ENCODE measurements at places on chromosomes 5 and 9. TPM values are rescaled to one million over a fixed set of nuclear protein-coding genes. Genes with fewer than 3 reads are reported as not detected.

Gene AMBP
- total RNA-seq = 2.9 TPM

Gene CDC14B
- total RNA-seq = 48.3 TPM

Gene SLC6A7
- total RNA-seq = not detected

Gene ST6GALNAC6
- 36.2 TPM for total RNA-seq

Gene SPOCK1
- total RNA-seq = 142 TPM

GRCh38 chr9:120937596-120937995, 11.0 kb upstream of the TRAF1 start:
- peak; percentile 17 for DNase-seq
- no peaks in the 10 kb centered on the region for H3K27me3 ChIP-seq
- no peak overlapping the region for H3K27ac ChIP-seq
- no peak overlapping the region for H3K4me3 ChIP-seq
- peaks cover 11% of the 10 kb centered on the region for H3K4me1 ChIP-seq
- H3K36me3 ChIP-seq = no peaks in the 10 kb centered on the region

DNA sequence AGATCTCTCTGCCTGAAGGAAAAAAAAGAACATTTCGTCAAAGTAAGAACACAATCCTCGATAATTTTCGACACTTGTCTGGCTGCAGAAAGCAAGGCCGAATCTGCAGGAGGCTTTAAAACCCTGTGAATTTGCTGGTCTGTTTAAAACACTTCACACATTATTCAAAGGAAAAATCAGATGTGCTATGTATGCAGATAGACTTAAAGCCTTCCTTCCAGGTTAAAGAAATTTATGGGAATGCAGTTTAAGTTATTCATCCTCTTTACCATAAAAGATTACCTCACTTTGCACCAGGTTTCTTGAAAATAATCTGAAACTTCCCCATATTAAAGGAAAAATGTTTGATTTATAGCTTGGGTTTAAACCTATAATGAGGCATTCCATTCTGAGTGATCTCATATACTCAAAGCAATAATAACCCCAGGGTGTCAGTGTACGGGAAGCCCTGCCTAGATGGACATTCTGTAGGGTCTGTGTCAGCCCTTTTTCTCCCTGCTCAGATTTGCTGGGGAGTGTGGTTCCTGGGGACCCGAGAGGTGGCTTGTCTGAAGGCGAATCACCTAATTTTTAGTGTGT, 323.5 kb upstream of the SLC24A2 start:
- no peak for DNase-seq
- no peaks in the 10 kb centered on the region for H3K27me3 ChIP-seq
- no peak overlapping the region for H3K27ac ChIP-seq
- no peaks in the 10 kb centered on the region for H3K36me3 ChIP-seq
- H3K4me3 ChIP-seq = no peak overlapping the region
- H3K4me1 ChIP-seq = no peaks in the 10 kb centered on the region

DNA sequence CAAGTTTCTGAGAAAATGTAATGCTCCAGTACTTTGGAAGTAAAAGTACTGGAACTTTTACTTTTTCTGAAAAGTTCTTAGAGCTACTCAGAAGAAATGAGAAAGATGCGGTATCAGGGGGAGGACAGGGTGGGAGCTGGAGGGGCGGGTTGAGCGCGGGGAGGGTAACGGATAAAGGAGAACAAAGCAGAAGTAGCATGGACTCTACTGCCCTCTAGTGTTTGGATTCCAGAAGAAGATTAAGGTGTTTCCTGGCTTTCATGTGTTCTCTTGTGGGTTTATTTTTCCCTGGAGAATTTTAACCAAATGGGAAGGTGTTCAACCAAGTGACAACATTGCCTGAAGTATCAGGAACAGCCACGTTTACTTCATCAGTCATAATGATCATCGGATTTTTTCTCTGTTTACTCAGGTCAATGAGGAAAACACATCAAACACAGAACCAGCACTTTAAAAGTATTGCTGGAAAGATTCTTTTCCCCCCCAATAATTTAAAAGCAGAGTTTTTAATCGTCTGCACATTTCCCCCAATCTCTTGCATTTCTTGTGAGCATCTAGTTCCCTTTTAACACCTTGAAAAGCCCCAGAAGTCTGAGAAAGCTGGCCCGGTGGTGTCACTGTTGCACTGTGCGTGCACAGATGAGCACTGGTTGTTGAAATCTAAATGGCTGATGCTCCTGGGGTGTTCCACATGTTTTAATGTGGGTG, 190.6 kb downstream of the MPDZ start:
- H3K4me1 ChIP-seq = no peaks in the 10 kb centered on the region
- no peak overlapping the region for H3K4me3 ChIP-seq
- H3K27ac ChIP-seq = no peak overlapping the region
- no peaks in the 10 kb centered on the region for H3K36me3 ChIP-seq

DNA sequence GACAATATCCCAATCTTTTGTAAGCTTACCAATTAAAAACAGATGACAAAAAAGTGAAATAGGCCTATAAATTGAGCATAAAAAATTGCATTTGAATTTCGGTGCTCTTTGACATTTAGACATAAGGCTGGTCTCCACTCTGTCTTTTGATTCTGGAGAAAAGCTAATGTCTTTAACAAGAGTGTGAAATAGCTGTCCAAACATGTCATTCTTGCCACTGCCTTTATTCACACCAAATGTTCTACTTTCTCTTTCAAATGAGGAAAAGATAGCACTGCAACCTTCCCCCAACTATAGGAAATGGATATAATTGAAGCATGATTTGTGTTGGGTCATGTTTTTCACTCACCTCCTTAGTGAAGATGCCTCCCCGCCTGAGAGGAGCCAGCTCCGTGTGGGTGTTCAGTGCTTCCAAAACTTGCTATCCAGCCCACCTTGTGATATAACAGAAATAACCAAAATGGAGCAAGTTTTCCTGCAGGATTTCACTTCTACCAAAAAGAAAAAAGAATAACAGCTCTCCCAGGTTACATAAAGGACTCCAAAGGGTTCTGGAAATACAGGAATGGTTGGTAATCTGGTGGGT, 55.2 kb upstream of the STK32A start:
- no peak overlapping the region for H3K4me3 ChIP-seq
- H3K4me1 ChIP-seq = peaks cover 6% of the 10 kb centered on the region
- H3K27me3 ChIP-seq = no peaks in the 10 kb centered on the region
- no peak overlapping the region for H3K27ac ChIP-seq
- no peak for DNase-seq

DNA sequence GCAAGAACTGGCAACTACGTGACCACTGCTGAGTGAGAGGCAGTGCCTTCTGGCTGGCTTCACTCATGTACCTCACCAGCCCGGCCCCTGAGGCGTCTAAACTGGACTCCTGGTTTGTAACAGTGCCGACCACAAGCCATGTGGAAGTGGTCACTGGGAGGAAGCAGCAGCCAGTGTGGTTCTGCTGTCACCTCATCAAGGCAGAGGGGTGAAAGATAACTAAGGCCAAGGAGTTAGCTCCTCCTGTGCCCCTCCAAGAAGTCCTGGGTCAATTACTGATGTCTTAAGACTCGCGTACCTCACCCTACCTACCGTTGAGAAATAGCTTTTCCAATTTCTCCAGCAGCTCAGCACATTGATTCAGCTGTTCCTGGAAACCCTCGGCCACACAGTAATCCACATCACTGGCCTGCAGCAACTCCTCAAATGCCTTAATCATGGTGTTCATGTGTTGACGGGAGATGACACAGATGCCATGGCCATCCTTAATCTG, 142.9 kb downstream of the CDK5RAP2 start:
- no peak for DNase-seq
- H3K4me1 ChIP-seq = no peaks in the 10 kb centered on the region
- H3K27me3 ChIP-seq = no peaks in the 10 kb centered on the region

DNA sequence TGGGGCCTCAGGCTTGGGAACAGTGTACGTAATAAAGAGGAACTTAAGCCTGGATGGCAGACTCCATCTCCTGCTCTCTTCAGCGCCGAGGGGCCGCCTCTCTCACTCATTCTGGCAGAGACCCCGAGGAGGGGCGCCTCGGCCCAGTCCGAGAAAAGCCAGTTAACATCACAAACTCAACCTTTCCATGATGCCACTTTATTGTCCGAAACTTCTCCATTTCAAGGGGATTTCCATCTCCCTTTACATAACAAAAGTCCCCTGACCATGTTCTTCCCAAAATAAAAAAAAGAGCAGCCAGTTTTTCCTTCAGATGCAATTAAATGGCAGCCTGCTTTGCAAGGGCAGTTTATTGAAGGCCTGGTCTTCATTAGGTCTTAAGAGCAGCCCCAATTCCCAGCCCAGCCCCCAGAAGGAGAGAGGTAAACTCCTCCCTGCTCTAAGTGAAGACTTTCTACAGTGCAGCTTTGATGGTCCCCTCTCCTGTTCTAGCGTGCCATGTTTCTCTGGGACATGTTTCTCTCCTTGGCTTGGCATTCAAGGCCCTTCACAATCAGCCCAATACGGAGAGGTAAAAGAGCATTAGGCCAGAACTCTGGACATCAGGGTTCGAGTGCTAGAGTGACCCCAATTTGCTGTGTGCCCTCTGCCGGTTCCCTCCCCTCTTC, 19.5 kb upstream of the RAB14 start:
- H3K4me1 ChIP-seq = no peaks in the 10 kb centered on the region
- H3K36me3 ChIP-seq = no peaks in the 10 kb centered on the region
- no peak overlapping the region for H3K4me3 ChIP-seq
- no peak overlapping the region for H3K27ac ChIP-seq
- DNase-seq = peak; percentile 59
- no peaks in the 10 kb centered on the region for H3K27me3 ChIP-seq

GRCh38 chr9:115943431-115944165, 210.0 kb upstream of the PAPPA start:
- H3K4me1 ChIP-seq = peaks cover 3% of the 10 kb centered on the region
- no peaks in the 10 kb centered on the region for H3K27me3 ChIP-seq
- no peak for DNase-seq
- no peaks in the 10 kb centered on the region for H3K36me3 ChIP-seq

DNA sequence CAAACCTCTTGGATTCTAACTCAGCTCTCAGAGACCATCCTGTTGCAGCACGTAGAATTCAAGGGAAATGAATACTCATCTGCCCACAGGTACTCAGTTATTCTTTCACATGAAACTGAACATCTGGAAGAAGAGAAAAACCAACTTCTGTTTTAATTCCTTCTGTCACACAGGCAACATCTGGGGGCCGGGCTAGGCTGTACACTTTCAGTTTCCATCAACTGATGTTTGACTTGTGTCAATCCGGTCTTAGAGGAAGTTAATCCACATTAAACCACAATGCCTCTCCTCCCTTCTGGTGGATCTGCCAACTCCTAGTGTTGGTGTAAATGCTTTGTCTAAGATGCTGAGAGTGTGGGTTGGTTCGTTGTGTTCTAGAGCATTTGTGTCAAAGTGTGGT, 17.6 kb downstream of the DMRT3 start:
- H3K4me1 ChIP-seq = no peaks in the 10 kb centered on the region
- H3K27me3 ChIP-seq = peaks cover 28% of the 10 kb centered on the region
- DNase-seq = no peak
- no peak overlapping the region for H3K4me3 ChIP-seq
- no peak overlapping the region for H3K27ac ChIP-seq

GRCh38 chr9:37151812-37152211, 31.4 kb downstream of the ZCCHC7 start:
- H3K36me3 ChIP-seq = peaks cover 4% of the 10 kb centered on the region
- DNase-seq = no peak
- H3K4me1 ChIP-seq = no peaks in the 10 kb centered on the region
- H3K4me3 ChIP-seq = no peak overlapping the region
- H3K27me3 ChIP-seq = no peaks in the 10 kb centered on the region
- H3K27ac ChIP-seq = no peak overlapping the region

DNA sequence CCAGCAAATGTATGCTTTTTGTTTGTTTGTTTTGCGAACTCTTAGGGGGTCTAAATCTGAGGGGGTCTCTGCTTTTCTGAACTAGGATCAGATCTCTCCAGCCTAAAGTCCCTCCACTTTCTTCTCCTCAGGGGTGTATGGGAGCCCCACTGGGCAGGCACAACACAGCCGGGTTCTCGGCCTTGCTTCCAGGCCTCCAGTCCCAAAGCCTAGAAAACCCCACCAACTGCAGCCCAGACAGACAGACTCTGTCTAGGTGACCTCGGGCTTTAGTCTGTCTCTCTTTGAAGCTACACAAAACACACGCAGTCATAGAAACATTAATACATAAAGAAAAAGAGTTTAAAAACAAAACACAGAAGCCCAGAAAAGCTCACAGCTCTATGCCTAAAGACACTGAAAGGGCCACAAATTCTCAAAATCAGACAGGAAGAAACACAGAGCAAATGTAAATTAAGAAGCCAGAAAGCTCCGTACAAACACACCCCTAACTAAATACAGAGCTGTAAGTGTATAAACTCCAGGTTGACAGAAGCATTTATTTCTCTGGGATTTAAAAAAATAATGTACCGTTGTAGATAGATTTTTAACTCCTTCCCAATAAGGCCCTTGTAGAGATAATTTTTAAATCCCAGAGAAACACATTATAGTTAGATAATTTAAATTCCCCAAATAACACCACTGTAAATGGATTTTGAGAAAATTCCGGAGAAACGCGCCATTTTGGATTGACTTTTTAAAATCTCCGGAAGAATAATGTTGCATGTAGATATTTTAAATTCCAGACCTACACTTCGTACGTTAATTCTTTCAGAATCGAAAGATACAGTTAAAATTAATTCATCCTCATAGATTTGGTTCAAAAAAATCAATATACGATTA, 2.0 kb downstream of the PITX1 start:
- no peak overlapping the region for H3K27ac ChIP-seq
- peaks cover 96% of the 10 kb centered on the region for H3K27me3 ChIP-seq
- no peaks in the 10 kb centered on the region for H3K4me1 ChIP-seq
- no peak for DNase-seq

GRCh38 chr9:98867429-98868168, 60.1 kb downstream of the GALNT12 start:
- no peak overlapping the region for H3K27ac ChIP-seq
- no peaks in the 10 kb centered on the region for H3K4me1 ChIP-seq
- DNase-seq = no peak
- H3K4me3 ChIP-seq = no peak overlapping the region
- H3K36me3 ChIP-seq = no peaks in the 10 kb centered on the region
- H3K27me3 ChIP-seq = no peaks in the 10 kb centered on the region

DNA sequence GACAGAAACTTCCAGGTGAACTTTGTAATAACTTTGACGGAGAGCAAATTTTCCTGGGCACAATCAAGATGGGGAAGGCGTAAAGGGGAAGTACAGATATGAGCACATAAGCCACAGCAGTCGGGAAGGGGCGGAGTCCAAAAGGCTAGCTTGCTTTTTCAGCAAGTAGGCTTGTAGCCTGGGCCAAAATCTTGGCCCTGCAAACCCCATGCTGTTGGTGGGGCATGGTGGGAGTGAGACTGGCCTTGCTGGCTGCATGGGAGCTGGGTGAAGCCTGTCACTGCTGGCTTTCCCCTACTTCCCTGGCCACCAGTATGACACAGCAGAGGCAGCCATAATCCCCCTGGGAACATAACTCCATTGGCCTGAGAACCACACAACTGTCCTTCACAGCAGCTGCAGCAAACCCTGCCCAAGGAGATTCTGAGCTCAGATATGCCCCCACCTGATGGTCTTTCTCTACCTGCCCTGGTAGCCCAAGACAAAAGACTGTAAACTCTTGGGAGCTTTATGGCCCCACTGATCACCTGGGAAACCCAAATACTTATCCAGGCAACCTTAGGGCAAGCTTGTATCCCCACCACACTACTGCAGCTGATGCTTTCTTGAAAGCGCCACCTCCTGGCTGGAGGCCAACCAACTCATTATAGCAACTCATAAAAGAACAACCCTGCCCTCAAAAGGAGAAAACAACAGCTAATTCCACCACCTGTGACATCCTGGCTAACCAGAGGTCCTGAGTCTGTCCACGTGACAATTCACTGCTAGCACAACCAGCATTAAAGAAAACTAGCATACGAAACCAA, 24.0 kb downstream of the DCTN4 start:
- no peak for DNase-seq
- peaks cover 64% of the 10 kb centered on the region for H3K36me3 ChIP-seq
- H3K27ac ChIP-seq = no peak overlapping the region
- no peak overlapping the region for H3K4me3 ChIP-seq
- no peaks in the 10 kb centered on the region for H3K4me1 ChIP-seq
